Karpas-422 (cell line): ENCODE measurements at places on chromosomes 3 and 15.

DNA sequence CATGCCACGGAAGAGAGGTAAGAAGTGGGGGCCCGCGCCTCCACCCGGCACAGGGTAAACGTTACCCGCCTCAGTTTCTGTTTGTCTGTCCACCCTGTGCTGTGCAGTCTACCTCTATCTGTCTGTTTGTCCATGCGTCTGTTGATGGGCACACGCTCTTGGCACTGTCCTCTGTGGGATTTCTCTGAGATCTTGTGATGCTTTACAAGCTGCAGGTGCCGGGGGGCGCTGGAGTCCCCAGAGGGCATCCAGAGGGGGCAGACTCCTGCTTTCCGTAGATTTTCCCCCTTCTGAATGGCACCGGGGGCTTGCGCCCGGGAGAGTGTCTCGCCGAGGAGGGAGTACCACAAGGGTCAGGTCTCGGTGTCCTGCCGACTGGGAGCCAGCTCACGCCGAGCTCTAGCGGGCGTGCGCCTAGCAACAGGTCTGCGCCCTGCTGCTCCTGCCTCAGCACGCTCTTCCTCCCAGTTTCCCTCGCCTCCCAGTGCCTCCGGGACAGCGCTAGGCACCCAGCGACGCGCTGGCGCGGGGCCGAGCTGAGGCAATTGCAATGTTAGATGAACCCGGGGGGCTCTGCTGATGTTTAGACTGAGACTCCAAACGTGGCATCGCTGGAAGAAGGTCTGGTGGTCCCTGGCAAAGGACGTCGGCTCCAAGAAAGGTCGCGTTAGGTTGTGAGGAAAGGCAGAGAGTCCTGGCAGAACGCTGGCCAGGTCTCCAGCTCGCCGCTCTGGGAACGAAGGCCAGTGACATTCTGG is 667 bp downstream of the CEMIP start:
- no peak for DNase-seq

- DNase-seq = no peak
Measured at GRCh38 chr15:60379525-60380274, 18.1 kb downstream of the ANXA2 start.

DNA sequence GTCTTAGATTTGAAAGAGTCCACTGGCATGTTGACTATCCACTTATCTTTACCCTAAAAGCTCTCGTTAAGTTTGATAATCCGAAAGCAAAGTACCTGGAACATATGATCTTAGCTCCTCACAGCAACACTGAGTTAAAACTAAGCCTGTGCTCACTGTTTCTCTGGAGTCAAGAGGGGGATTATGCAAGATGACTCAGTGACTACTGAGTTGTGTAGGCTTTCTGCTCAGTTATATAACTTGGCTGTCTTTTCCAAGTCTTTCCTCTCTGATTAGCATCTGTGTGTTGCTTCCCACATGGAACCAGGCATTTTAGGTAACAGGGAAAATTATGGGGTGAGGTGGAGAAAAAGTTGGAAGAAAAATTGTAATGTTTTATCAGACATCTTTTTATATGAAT is 31.2 kb upstream of the MYO5C start:
- DNase-seq = no peak

DNA sequence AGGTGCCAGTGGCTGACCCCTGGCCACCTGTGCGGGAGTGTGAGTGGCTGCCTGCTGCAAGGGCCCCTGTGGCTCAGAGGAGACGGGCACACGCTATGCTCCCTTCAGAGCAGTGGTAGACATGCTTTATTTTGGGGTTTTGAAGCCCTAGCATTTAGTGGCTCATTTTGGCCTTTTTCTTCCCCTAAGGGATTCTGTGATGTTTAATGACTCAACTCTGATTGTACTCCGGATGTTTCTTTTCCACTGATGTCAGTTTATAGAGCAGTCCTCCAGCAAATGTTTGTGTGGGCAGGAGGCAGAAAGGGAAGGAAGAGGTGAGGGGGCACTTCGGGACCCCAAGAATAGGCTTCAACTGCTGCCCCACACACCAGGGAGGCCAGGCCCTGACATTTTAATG is 288.9 kb upstream of the C2CD4B start:
- no peak for DNase-seq

- DNase-seq = no peak
Measured at GRCh38 chr3:5002174-5002870, 23.1 kb downstream of the BHLHE40 start.

DNA sequence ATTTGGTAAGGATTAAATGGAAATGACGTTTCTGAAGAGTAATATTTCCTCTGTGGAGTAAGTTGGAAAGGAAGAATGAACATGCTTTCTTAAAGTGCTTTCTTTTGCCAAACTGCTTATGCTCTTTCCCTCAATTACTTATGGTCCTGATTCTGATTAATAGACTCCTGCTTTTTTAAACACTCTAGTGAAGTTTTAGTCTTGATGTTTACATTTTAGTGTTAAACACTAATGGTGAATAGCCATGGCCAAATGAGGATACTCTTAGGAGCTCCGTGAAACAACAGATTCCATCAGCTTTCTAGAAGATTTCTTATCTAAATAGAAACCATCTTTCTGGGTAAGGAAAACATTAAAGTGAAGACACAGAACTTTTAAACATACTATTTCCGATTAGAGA is 117.6 kb downstream of the P3H2 start:
- DNase-seq = no peak

DNA sequence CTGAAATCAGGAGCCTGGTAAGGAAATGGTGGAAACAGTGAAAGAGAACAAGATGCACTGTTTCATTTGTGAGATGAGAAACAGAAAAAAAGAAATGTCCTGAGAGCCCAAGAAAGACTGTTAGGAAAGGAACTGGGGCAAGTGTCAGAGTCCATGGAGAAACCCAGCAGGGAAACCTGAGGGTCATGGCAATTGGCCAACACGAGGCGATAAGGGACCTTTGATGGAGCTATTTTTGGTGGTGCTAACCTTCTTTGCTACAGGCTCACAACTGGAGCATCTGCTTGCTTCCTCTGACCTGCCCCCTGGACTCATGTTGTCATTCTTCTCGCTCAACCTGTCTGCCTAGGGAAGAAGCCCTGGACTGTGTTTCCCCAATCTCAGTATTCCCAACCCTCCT is 4.2 kb upstream of the TMEM41A start:
- no peak for DNase-seq

GRCh38 chr3:8482263-8482662 is 19.4 kb upstream of the LMCD1 start:
- DNase-seq = no peak

- DNase-seq = peak; percentile 80
Measured at GRCh38 chr3:49158103-49158709, 7.9 kb downstream of the CCDC71 start.

GRCh38 chr3:152589644-152590043 is 245.3 kb upstream of the P2RY1 start:
- DNase-seq = no peak

- DNase-seq = peak; percentile 95
Measured at GRCh38 chr3:34008191-34008590, 209.8 kb downstream of the PDCD6IP start.

DNA sequence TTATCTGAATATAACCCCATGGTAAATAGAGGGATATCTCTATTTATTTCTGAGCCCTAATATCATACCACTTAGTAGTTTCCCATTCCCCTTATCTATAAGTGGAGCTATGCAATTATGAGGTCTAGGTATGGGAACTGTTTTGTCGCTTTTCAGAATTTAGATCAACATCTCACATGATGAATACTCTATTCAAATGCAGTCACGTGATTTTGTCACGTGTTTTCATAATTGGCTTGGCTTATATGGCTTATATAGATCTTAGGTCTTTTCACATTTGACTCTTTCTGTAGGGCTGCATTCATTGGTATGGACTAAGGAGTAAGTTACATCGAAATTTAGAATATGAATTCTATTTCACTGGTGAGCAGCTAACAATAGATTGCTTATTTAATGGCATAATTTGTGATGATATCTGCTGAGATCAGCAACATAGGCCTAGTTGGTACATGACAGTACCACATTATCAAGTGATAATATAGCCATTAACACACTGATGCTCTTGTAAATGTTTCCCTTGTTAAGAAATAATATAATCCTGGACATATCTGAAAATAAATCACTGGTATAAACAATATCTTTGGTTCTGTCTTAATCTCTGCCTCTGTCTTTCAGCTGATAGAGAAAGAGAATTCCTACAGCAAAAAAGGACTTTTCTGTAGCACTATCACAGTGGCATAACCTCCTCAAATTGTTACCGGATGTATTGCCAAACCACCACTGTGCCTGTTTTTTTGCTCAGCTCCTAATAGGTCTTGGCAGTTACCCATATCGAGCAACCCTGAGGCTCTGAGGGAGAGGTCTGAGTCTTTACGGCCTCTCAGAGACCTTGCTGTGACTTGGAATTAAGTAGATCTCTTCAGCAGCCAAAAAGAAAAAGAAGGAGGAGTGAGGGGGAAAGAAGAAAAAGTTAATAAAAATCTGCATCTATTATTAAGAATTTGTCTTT is 357.1 kb downstream of the ZPLD1 start:
- no peak for DNase-seq

- no peak for DNase-seq
Measured at GRCh38 chr3:174202116-174202515, 657.0 kb upstream of the NAALADL2 start.

- no peak for DNase-seq
Measured at GRCh38 chr3:48567500-48567899, 3.9 kb upstream of the UCN2 start.

- no peak for DNase-seq
Measured at GRCh38 chr3:40911928-40912327, 287.4 kb upstream of the CTNNB1 start.

DNA sequence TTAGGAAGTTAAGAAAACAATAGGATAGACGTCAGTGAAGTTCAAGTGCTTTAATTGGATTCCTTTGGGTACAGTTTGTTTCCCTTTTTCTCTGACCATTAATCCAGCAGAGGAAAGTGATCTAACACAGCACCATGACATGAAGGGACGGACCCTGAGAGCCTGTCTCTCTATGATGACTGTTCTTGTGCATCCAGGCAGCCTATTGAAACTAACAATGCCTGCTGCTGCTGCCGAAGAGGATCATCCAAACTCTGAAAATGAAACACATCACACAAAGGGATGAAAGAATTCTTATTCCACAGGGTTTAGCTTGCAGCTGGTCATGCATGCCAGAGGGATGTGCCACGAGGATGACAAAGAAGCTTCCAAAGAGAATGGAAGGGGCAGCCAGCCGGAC is 75.5 kb downstream of the ZBTB20 start:
- DNase-seq = no peak

DNA sequence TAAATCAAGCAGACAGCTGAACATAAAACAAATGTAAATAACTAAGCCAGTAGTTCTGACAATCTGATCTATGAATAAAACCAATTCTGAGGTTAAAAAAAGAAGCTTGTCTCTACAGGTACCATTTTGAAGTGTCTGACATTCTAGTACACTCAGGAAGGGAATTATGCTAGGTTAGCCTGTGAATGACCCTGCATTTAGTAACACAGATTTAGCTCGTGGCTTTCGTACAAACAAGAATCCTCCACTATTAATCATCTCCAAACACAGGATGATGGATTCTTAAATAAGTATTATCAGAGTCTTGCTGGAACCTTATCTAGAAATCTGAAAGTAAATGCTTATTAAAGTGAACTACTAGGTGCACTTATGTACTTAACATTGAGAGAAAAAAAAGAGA is 1120.1 kb downstream of the ROBO1 start:
- no peak for DNase-seq

GRCh38 chr3:31572236-31573004 is 39.7 kb downstream of the STT3B start:
- DNase-seq = peak; percentile 84

DNA sequence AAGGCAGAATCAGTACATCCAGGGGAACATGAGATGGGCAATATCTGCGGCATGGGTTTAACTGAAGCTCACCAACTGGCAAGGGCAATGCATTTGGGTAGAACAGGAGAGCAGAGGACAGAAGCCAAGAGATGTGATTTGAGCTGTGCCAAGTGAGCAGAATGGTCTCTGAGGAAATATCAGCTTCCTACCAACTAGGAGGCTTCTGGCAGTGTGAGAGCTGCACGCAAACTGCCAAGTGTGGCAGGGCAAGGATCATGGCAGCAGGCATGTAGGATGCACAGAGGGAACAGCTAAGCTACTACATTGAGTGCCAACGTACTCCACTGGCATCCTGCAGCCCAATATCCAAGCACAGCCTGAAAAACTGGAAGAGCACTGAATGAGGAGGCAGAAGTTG is 1036.5 kb downstream of the TUSC7 start:
- no peak for DNase-seq

DNA sequence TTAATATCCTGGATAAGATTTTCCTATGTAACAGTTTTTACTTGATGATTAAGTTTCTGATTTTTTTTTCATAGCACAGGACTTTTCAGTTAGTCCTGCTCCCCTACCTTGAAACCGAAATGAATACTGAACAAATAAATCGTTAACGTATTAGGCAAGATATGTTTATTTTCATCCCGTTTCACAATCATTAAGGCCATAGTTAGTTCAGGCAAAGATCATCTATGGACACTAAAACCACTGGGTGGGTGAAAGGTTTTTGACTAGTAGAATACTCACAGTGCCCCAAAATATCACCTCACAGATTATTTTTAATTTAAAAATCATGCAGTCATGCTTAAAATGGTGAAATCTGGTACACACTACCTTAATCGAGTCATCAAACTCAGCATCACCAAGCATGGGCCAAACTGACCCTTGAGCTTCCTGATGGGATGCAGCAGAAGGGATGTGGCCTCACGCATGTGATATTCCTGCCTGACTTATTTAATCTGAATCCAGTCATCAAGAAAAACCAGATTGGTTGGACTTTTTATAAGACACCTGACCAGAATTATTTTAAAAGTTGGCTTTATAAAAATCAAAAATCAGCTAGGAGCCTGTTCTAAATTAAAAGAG is 365.0 kb downstream of the LPP start:
- DNase-seq = no peak

DNA sequence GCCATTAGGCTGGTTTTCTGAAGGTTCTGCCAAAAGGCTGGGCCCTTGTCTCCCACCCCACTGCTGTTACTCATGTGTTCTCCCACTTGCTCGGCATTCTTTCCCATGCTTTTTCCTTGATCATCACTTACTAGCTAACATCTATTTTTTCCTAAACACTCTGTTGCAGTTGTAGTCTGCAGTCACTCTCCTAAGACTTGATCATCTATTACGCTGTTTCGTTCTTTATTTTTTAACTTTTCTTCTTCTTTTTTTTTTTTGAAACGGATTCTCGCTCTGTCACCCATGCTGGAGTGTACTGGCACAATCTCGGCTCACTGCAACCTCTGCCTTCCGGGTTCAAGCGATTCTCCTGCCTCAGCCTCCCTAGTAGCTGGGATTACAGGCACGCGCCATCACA is 176.3 kb downstream of the IGF1R start:
- DNase-seq = no peak
